ENCODE measurements at places on chromosomes 11 and 22. TPM values are rescaled to one million over a fixed set of nuclear protein-coding genes. Genes with fewer than 3 reads are reported as not detected.

Gene MFNG
- 75.4 TPM for total RNA-seq

DNA sequence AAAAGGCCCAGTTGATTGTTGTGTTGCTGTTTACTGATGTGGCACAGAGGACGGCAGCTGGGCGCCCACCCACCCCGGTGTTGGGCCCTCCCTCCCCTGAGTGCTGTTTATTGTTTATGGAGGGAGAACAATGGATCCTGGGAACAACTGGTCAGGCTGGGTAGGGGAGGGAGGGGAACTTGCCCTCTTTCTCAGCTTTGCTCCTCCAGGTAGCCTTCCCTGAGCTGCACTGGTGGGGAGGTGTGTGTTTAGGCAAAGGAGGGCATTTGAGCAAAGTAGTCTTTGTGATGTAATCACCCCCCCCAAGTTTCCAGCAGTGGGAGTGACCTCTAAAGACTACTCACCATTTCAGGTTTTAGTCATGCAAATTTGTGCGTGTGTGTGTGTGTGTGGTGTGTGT lies 1035.3 kb downstream of the NTM start:
- H3K27me3 ChIP-seq, result no peaks in the 10 kb centered on the region
- no peak overlapping the region for H3K27ac ChIP-seq
- H3K36me3 ChIP-seq, result no peaks in the 10 kb centered on the region
- H3K4me1 ChIP-seq, result peaks cover 18% of the 10 kb centered on the region

- no peak for DNase-seq
- H3K36me3 ChIP-seq, result no peaks in the 10 kb centered on the region
- H3K27me3 ChIP-seq, result peaks cover 1% of the 10 kb centered on the region
- no peak overlapping the region for H3K4me3 ChIP-seq
Measured at GRCh38 chr11:111819829-111820237, 51.5 kb downstream of the ALG9 start.

Gene SLC5A12
- 0.21 TPM for total RNA-seq

Gene KDM4E
- not detected for total RNA-seq

Gene PISD
- 53.0 TPM for total RNA-seq

- no peak overlapping the region for H3K27ac ChIP-seq
- DNase-seq, result no peak
- no peaks in the 10 kb centered on the region for H3K4me1 ChIP-seq
- H3K36me3 ChIP-seq, result no peaks in the 10 kb centered on the region
Measured at GRCh38 chr22:22159384-22159783, 85.2 kb upstream of the VPREB1 start.

Gene HEPN1
- total RNA-seq, result not detected

Gene UBQLN3
- total RNA-seq, result 1.1 TPM

Gene CBLIF
- not detected for total RNA-seq

DNA sequence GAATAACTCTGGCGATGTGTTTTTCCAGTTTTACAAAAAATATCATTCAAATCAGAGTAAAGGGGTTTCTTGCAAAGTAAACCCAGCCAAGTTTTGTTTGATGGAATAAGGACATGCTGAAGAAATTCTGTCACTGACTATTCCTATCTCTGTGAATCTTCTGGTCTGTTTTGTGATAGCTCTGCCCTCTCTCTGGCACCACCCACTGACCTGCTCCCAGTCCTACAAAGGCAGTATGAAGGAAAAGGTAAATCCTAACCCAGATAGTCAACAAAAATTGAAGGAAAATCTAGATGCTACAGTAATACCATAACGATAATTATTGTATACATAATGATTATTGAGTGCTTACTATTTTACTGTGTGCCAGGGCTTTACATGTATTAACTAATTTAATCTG lies 76.3 kb upstream of the TP53AIP1 start:
- no peak for DNase-seq
- H3K36me3 ChIP-seq, result no peaks in the 10 kb centered on the region
- H3K4me3 ChIP-seq, result no peak overlapping the region

DNA sequence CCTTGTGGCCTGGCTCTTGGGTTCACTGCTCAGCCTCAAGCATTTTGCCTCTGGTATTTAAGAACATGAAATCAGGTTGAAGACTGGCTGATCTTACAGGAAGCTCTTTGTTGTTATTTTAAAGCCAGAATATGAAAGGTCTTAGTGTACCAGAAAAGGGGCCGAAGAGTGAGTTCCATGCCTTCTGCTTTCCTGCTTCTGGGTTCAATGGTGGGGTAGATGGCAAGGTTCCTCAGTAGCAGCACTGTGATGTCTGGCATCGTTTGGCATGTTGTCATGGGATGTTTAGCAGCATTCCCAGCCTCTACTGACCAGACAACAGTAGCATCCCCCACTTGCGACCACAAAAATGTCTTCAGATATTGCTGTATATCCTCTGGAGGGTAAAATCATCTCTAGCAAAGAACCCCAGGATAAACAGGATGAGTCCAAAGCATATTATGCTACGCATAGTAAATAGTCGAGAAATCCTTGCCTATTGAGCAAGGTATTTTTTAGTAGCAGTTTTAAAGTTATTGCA lies 2.4 kb downstream of the VPS26B start:
- H3K4me1 ChIP-seq, result peaks cover 75% of the 10 kb centered on the region
- no peak overlapping the region for H3K27ac ChIP-seq
- peak overlapping the region; percentile 98 for H3K4me3 ChIP-seq
- peaks cover 30% of the 10 kb centered on the region for H3K36me3 ChIP-seq

GRCh38 chr11:3795131-3796001 lies 2.0 kb downstream of the NUP98 start:
- peak overlapping the region; percentile 95 for H3K4me3 ChIP-seq
- no peak for DNase-seq
- H3K4me1 ChIP-seq, result peaks cover 16% of the 10 kb centered on the region
- peaks cover 7% of the 10 kb centered on the region for H3K36me3 ChIP-seq
- H3K27ac ChIP-seq, result peak overlapping the region; percentile 91
- H3K27me3 ChIP-seq, result peaks cover 4% of the 10 kb centered on the region

DNA sequence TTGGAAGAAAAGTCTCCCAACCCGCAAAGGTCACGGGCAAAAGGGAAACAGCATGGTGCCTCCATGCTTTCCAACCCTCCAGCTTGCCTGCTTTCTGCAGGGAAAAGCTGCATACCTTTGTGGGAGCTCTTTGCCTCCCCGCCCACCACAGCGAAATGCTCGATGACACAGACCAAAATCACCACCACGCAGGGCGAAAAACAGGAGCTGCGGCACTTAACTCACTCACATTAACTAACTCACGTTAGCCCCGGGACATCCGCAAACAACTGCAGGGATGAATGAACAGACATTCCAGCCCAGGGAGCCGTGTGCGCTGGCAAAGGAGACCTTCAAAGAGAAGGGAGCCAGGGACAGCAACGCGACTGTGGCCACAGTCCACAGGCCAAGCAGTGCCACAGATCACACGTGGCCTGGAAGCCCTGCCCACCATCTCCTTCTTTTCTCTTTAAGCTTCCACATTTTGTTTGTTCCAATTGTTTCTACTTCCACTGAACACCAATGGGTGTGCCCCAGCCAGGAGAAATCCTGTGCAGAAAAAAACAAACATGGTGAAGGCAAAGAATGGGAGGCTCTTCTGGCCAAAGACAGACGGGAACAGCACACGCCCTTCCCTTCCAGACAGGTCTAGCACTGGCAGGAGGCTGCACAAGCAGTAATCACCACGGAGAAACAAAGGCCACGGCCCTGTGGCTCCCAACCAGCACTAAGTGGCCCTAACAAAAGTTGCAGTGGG lies 39.3 kb downstream of the DUSP8 start:
- no peak overlapping the region for H3K4me3 ChIP-seq
- H3K27ac ChIP-seq, result no peak overlapping the region
- H3K27me3 ChIP-seq, result peaks cover 2% of the 10 kb centered on the region
- no peaks in the 10 kb centered on the region for H3K36me3 ChIP-seq
- H3K4me1 ChIP-seq, result peaks cover 21% of the 10 kb centered on the region
